ENCODE measurements at places on chromosomes 11 and 22.

- no peak for DNase-seq
Measured at GRCh38 chr11:17098658-17099057, 21.2 kb upstream of the RPS13 start.

- DNase-seq = no peak
Measured at GRCh38 chr11:45485070-45485707, 180.2 kb downstream of the CHST1 start.

GRCh38 chr11:46616551-46617133 is 385 bp downstream of the HARBI1 start:
- peak; percentile 52 for DNase-seq

GRCh38 chr22:20268279-20269012 is at the start of gene RTN4R:
TSS of gene RTN4R (minus strand) at chr22:20268318. CDS start at chr22:20268092, 226 bp downstream.
- peak; percentile 44 for DNase-seq

DNA sequence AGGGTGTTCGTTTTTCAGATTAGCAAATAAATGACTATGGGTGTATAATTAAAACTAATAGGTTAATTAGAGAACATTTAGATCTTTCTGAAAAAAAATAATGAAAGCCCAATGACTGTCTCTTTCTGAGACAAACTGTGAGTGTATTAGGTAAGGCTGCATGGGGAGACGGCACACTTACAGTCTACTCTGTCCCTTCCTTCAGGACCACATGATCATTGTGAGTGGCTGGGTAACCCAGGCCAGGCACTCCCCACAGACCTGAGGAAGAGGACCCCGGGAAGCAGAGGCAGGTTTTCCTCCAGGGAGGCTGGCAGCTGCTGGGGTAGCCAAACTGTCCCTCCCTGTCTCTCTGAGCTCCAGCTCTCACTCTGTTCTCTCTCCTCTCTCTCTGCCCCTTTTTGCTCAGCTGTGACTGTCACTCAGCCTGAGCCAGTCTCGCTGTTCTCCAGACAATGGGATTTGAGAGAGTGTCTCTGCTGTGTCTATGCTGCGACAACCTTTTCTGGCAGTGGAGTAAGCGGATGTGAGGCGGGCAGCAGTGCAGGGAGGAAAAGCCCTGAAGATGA is 83.1 kb upstream of the NCAM1 start:
- no peak for DNase-seq

GRCh38 chr22:35140879-35141745 is 75.2 kb downstream of the ISX start:
- DNase-seq = peak; percentile 83

GRCh38 chr11:22275600-22275999 is 62.6 kb upstream of the SLC17A6 start:
- no peak for DNase-seq

DNA sequence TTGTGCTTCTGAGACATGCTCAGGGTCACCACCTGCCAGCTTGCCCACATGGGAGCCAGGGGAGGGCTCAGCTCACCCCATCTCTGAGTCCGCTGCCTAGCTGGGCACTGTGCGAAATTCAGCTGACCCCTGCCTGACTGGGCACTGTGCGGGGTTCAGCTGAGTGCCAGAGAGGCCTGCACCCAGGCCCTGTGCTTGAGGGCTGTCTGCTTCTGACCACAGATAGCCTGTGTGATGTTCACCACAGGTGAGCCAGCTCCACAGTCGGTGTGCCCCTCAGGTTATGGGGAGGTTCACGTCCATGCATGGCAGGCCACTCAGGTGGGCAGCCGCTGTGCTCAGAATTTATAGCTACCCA is 84.5 kb upstream of the SUSD2 start:
- DNase-seq = no peak

DNA sequence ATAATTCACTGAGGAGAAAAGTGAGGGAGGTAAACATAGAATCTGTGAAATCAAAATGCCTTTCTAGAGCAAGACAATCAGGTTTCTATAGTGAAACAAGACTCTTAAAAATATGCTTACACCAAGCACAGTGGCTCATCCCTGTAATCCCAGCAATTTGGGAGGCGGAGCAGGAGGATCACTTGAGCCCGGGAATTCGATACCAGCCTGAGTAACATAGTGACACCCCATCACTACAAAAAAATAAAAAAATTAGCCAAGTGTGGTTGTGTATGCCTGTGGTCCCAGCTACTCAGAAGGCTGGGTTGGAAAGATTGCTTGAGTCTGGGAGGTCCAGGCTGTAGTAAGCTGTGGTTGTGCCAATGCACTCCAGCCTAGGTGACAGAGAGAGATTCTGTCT is 43.2 kb upstream of the ME3 start:
- no peak for DNase-seq

- peak; percentile 71 for DNase-seq
Measured at GRCh38 chr11:82995754-82996398, 75.8 kb downstream of the RAB30 start.

- no peak for DNase-seq
Measured at GRCh38 chr11:127898422-127899365, 688.7 kb downstream of the ETS1 start.

DNA sequence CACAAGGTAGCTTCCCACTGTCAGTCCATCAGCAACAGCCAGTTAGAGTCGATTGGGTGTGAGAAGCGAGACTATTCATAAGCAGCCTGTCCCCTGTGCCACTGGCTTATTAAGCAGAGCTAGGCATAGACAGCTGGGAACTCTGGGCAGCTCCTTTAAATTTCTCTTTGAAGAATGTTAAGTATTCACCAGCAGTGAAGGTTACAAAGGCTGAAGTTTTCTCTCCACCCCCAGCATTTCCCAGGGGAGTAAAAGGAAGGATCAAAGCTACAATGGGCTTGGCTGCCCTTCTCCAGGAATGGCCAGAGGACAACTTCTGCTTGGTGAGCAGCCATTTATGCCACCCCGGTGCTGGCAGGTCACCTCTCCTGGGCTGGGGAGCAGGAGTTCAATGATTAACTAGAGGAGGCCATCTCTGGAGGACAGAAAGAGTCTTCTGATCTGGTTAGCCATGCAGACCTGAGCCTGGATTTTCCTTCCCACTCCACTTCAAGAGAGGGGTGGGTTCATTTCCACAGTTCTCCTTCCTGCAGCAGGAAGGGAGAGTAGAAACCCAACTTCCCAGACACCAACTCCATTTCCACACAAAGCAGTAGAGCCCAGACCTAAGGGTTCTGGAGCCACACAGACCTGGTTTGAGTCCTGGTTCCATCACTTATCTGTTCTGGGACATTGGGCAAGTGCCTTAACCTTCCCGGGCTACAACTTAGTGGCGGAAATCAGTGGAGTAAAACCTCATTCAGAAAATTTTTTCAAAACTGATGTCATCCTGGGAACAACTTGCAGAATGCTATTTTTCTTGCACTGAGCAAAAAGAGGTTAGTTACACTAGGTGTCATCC is 22.6 kb downstream of the POU2AF3 start:
- no peak for DNase-seq

- DNase-seq = no peak
Measured at GRCh38 chr11:79467761-79468160, 26.9 kb upstream of the TENM4 start.

DNA sequence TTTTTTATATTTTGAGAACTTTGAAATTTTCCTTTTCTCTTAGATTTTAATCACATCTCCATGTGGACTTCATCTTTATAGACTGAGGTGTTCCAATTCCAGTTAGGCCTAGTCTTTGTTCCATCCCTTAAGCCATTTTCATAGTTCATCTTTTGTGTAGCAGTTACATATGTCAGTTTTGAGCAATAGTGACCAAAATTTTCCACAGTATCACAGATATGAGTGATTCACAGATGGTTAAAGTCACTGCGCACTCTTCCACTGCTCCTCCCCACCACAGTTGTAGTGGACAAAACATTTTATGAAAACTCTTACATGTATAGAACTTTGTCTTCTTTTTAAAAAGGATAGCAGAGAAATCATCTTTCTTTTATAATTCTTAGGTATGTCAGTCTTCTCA is 42.8 kb downstream of the YAP1 start:
- DNase-seq = no peak

DNA sequence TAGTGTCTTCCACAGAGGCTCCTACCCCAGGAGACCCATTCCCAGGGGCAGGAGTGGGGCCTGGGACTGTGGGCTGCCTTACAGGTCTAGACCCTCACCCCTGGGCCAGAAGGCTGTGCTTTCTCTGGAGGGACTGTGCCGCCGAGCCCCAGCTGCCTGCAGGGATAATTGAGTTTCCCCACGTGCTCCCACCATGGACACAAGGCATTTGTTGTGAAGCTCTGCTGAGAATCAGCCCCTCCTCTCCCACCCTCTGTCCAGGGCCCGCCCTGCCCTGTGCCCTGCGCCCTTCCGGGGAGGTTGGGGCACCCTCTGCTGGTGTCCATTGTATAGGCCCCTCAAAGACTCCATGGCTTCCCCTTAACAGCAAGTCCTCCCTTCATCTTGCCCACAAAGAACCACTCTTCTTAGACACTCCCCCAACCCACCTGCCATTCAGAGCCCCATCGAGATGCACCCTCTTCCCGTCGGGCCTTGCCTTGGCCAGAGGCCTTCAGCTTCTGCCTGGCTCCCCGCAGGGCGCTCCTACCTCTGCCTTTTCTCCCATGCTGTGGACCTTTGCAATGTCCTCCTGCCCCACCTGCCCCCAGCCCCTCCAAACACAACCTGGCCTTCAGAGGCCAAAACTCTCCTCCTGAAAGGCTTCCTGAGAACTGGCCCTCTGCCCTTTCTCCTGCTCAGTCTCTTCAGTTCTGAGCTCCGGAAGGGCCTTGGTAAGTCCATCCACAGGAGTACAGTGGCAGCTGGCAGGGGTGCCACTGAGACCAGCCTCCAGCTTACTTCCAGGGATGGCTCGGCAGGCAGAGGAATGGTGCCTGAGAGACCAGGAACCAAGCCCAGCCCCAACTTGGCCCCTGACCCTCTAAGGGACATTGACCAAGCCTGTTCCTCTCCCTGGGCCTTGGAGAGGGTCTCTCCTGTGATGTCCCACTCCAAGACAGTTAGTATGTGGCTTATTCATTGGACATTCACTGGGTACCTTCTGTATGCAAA is 22.4 kb downstream of the DUSP8 start:
- DNase-seq = no peak

- DNase-seq = no peak
Measured at GRCh38 chr11:77723024-77723423, 85.4 kb upstream of the CLNS1A start.

DNA sequence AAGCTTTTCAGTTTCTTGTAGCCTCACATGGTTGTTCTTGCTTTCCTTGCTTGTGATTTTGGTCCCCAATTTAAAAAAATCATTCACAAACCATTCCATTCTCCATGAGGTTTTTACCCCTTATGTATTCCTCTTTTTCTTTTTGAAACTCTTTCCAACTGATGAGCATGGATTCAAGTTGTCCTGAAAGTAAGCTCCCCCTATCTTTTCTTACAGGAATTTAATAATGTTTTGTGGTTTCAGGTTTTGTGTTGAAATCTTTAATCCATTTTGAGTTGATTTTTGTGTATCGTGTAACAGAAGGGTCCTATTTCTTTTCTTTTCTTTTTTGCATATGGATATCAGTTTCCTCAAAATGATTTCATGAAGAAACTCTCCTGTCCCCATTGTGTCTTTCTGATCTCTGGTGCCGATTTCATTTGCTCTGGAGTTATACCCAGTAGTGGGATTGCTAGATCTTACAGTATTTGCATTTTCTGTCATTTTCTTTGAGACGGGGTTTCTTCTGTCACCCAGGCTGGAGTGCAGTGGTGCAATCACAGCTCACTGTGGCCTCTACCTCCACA is 58.5 kb downstream of the LRRC74B start:
- DNase-seq = no peak

GRCh38 chr11:1235901-1236315 is 13.0 kb downstream of the MUC5B start:
- no peak for DNase-seq

DNA sequence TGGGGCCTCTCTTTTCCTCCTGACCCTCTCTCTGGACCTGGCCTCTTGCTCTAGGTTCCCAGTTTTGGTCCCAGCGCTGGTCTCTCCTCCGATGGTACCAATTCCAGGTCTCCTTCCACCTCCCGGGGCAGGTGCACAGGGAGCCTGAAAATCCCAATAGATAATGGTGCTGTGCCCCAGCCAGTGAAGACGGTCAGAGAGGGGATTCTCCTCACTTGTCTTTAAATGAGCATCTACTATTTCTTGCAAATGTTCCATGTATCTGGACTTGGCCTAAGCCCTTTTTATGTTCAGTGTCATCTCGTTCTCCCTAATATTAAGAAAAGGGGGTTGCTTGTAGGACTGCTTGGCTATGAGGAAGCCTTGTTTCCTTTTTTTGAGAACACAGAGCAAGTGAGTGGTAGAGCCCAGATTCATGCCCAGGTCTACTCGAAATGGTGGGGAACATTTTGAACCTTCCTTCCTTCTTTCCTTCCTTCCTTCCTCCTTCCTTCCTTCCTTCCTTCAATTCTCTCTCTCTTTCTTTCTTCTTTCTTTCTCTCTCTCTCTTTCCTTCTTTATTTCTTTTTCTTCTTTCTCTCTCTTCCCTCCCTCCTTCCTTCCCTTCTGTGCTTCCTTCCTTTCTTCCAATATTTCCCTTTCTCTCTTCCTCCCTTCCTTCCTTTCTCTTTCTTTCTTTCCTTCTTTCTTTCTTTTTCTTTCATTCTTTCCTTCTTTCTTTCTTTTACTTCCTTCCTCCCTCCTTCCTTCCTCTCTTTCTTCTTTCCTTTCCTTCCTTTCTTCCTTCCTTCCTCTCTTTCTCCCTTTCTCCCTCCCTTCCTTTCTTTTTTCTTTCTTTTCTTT is 620 bp downstream of the APOBEC3A start:
- DNase-seq = no peak

GRCh38 chr11:126838779-126839178 is 161.8 kb downstream of the KIRREL3 start:
- DNase-seq = no peak

- no peak for DNase-seq
Measured at GRCh38 chr11:70040869-70041501, 37.1 kb upstream of the ANO1 start.

GRCh38 chr11:61079416-61080150 is 22.7 kb upstream of the CD5 start:
- no peak for DNase-seq

- no peak for DNase-seq
Measured at GRCh38 chr11:93727985-93728791, 13.1 kb downstream of the TAF1D start.

DNA sequence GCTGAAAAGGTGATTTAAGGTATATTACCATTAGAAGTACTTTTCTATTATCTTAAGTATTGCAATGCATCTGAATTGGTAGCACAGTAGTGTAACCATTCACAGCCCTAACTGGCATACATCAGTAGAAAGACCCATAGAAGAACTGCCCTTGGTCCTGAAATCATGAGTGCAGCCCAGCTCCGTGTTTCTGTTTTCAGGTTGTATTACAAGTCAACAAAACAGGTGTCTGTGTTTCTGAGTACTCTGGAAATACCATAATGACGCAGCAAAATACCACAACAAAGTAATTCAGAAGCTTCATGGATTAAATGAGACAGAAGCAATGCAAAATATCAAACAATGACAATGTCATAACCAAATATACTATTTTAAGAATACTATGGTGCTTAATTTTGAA is 226.3 kb downstream of the OPCML start:
- DNase-seq = peak; percentile 12

DNA sequence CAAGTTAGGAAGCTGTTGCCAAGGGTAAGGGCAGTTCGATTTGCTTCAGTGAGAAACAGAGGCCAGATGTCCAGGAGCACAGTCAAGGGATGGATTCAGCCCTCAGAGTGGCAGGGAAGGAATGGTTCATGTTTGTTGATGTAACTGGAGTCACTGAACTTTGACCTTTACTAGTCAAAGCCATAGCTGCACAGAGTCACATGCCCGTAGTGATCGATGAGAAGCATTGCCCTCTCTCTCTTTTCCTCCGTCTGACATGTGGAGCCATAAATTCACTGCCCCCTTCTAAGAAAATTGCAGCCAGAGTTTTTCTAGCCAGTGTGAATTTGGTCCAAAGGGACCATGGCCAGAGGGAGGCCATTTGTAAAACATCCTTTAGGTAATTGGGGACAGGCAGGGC is 124.1 kb upstream of the MTNR1B start:
- DNase-seq = no peak

GRCh38 chr22:44730022-44730393 is 22.4 kb upstream of the ARHGAP8 start:
- no peak for DNase-seq

Measured in GM12865 (cell line).